ENCODE measurements at places on chromosomes 5 and 9.

DNA sequence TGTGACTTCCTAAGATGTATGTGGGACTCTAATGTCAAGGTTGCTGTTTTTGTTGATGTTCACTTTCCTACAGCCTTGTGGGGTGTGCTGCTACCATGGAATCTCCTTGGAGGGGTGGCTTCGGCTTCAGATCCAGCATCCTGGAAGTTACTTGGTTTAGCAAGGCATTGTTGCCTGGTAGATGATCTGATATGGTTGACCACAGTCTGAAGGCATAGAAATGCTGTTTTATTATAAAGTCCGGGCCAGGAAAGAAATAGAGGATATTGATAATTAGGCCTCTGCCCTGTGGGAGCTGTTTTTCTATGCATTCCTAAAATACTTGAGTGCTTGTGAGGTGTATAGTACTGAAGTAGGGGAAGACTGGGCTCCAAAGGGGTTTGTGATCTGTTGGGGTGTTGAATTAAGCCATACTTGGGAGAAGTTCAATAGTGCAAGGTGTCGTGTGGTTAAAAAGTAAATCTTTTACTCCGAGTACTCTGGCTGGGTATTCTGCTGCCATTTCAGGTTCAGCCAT, 27.3 kb upstream of the CREBRF start:
- DNase-seq: no peak

DNA sequence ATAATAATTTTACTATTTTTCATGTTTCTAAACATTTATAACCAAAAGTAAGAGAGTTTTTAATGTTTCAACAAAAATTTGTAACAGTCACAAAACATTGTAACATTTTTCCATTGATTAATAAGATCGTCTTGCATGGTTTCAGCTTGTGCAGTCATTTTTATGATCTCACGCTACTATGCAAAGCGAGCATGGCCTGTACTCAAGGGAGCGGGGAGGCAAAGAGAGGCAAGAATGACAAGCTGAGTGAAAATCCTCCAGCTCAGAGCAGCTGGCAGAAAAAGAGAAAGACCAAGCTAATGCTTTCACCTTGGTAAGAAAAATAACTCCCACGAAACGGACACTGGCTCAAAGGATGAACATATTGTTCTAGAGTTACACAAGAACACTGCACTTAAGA, 90.0 kb upstream of the SV2C start:
- DNase-seq: no peak

DNA sequence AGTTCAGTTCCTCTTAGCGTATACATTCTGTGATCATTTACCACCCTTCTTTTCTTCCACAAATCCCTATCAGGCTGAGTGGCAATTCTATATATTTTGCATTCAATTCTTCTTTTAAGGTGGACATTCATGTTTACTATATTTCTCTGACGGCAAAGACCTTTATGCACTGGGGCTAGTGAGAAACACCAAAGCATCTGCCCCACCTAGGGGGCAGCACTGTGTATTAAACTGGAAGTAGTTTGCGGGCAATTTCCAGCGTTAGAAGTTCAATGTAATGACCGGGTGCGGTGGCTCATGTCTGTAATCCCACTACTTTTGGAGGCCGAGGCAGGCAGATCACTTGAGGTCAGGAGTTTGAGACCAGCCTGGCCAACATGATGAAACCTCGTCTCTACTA, 27.9 kb upstream of the FBXL7 start:
- DNase-seq: no peak

DNA sequence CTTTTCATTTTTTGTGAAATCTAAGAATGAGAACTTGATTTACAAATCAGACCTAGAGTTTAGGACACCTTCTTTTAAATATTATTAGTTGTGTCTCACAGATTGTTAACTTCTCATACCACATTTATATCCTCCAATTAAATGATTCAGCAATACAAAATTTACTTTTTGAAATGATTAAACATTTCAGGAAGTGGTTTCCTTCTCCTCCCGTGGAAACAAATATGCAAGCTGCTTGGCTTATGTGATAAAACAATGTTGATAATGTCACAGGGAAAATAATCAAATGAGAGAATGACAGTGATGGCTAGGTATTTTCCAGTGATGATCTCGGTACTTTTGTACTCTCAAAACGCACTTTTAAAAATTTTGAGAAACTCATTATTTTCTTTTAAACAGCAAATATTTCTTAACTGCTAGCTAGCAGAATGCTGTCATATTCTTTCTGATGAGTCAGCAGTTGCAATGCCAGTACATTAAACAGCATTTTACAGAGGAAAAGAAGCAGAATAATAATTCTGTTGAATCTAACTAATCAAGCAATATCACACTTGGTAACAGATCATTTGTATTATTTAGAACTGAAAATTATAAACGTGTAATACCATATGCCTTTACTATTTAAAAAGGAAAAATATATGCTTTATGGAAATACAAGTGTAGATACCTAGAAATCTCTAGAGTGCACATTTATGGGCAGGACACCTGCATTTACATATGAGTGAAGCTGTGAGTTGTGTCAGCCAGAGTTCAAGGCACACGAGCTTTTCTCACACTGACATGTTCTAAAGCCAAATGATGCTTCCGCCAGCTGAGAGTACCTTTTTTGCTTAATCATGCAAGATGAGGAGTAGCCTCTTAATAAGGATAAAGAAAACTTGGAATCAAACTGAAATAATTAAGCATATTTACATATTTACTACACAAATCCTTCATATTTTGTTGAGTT, 53.6 kb upstream of the CDH18 start:
- no peak for DNase-seq

GRCh38 chr9:98873951-98874371, 66.5 kb downstream of the GALNT12 start:
- DNase-seq: peak; percentile 38

DNA sequence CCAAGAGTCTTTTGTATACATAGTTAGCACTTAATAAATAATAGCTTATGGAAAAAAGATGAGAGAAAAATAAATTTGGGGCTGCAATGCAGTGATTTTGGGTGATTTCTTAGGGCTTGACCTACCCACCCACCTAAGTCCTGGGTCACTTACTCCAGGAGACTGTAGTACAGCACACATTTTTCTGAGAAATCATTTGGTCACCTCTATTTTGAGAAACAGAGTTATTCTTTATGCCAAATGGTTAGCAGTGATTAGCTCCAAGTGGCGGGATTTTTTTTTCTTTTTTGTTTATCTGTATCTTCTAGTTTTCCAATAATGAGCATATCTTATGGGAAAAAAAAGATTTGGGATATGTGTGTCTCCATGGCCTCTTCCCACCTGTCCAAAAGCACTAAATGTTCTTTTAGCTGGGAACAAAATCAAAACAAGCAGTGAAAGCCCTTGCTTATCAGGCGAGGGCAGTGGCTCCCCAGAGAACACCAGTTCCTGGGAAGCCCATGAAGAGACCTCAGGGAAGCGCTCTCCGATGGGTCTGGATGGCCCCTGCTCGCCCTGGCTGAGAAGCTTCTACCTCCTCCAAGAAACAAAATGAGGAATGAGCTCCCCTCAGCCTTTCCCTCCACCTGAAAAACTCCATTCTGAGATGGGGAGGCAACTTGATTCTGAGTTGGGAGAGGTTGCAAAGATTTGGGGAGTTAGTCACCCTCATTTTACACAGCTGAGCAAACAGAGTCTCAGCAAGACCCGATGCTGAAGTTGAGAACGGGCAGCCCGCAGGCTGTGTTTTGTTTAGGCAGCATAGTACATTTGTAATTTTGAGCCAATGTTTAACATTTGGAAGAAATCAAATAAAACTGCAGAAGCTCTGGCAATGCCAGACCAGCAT, 69.9 kb downstream of the CYFIP2 start:
- DNase-seq: no peak

- no peak for DNase-seq
These were observed 18.6 kb downstream of the FGD3 start for GRCh38 chr9:92965759-92966517.

DNA sequence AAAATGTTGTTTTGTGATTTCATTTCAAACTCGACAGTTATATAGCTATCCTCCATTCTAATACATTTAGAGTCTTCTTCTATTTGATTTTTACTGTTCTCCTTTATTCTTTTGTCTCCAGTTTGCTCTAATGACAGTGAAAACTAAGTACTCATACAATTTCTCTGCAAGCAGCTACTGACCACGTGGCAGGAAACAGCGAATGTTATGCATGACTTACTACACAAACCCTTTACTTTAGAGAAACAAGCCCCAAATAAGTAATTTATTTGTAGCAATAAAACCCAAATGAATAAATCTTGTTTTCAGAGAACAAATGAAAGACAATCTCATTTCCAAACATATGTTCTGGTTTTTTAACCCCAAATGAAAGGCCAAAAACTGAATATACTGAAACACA, 41.9 kb downstream of the CDH6 start:
- no peak for DNase-seq

GRCh38 chr9:116491659-116492058, 195.4 kb upstream of the TRIM32 start:
- DNase-seq: no peak

DNA sequence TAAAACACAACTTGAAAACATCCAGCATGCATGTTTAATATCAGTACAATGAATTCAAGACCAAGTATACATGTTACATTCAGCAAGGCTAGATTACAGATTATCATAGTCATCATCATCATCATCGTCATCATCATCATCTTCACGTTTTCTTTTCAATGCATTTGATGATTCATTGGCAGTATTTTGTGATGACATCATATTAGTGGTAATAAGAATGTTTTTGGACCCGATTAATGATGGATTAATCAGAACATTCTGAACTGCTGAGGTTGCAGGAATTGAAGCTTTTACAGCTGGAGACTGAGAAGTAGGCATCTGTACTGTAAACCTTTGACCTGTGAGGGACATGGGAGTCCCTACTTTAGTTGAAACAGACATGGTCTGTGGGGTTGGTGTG, 4.5 kb downstream of the AK6 start:
- DNase-seq: no peak

GRCh38 chr5:139389701-139390638, at the start of gene MZB1:
TSS of gene MZB1 (minus strand) at chr5:139389913. CDS start at chr5:139389856, 57 bp downstream.
- no peak for DNase-seq

DNA sequence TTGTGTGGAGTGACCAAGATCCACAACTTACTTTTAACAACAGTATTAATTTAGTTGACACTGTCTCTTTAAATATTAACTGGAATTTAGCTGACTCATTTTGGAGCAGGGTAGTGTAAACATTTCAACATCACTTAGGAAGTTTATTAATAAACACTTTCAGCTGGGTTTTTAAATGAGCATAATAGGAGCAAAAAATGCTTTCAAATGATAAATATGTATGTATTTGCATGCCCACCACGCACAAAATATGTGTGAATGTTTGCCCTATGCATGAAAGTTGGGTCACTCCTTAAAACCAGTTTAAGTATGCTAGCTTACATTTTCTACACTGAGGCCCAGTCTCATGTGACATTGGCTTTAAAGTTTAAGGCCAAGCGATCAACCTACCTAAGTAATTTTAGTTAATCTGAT, 2.9 kb downstream of the ZFAND5 start:
- DNase-seq: no peak

GRCh38 chr5:52013523-52013922, 630.3 kb downstream of the ISL1 start:
- no peak for DNase-seq

- no peak for DNase-seq
These were observed 11.4 kb downstream of the SHB start for GRCh38 chr9:38057416-38058195.

GRCh38 chr9:111474385-111474784, 9.8 kb downstream of the ECPAS start:
- no peak for DNase-seq

- DNase-seq: no peak
These were observed 129.2 kb downstream of the ZDHHC21 start for GRCh38 chr9:14563902-14564624.

- DNase-seq: no peak
These were observed 72.9 kb upstream of the SPTLC1 start for GRCh38 chr9:92187989-92188714.

DNA sequence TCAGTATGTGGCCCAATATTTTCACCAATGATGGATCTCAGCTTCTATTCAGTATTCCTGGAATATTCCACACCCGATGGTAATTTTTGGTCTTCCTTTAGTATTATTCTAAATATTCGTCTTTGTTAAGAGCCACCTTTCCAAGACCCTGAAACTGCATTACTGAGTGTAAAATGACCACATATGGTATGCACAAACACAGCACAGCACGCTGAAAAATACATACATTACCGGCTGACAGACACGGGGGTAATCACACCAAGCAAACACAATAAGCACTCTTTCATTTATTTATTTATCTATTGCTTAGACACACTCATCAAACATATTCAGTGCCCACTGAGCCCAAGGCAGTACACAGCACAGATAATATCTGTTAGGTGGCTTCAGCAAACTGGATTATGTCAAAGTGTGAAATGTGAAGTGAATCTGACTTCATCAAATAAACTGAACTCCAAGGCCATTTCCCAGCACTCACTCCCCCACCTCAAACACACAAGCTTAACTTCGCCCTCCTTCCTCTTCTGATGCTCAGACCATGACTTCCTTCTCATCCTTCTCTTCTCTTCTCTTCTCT, 1637.8 kb upstream of the C9orf72 start:
- no peak for DNase-seq

- no peak for DNase-seq
These were observed 5.6 kb upstream of the C9orf152 start for GRCh38 chr9:110213413-110214044.

Measured in H54 (cell line).